ENCODE measurements at places on chromosomes 3 and 15.

DNA sequence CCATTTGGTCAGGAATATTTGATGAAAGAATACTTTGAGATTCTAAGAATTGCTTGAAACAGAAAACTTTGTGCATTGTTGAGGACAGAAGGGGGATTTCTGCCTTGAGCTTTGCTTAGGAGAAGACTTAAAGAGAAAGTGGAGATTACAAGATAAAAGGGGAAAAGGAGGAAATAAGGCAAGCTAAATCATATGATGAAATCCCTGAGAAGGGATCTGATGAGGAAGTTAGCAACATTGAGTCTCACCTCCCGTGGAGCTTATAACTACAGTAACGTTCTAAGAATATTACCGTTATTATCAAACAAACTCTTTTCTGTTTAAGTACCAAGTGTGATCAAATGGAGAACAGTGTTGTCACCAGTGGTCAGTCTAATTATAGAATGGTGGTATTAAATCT lies 414.7 kb upstream of the NAALADL2 start:
- no peak for DNase-seq

- DNase-seq = no peak
Observed at GRCh38 chr15:96268442-96269204, 61.9 kb upstream of the NR2F2 start.

DNA sequence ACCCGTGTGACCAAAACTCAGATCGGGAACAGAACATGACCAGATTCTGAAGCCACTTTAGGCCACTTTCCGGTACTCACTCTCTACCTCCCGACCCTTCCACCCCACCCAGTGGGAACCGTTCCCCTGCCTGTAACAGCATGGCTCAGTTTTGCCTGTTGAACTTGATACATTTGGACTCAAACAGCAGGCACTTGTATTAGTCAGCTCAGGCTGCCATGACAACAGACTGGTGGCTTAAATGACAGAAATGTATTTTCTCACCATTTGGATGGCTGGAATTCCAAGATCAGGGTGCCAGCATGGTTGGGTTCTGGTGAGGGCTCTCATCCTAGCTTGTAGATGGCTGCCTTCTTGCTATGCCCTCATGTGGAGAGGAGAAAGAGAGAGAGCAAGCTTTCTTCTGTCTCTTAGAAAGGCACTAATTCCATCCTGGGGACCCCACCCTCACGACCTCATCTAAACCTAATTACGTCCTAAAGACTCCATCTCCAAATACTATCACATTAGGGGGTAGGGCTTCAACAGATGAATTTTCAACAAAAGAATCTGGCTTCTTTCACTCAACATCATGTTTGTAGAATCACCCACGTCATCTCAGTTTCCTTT lies 9.3 kb upstream of the SSUH2 start:
- DNase-seq = peak; percentile 37

GRCh38 chr3:4816718-4817117 lies 162.5 kb upstream of the BHLHE40 start:
- DNase-seq = no peak

DNA sequence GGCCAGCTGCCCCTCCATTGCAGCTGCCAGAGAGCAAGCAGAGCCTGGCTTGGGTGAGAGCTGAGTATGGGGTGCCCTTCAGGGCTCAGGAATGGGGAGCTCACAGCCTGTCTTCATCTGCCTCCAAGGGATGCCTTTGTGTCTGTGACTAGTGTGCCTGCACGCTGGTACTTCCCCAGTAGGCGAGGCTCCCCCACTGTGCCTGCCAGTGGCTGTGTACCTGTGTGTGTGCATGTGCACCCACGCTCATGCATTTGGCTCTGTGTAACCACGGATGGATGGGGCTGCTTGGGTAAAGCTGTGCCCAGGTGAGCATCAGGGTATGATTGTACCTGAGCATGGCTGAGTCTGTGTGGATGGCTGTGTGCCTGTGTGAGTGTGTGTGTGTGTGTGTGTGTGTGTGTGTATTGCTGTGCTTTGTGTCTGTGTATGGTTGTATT lies 2.3 kb upstream of the GRM2 start:
- no peak for DNase-seq

All from NCI-H524 (cell line).